Mesothelial cell of epicardium (in vitro differentiated cells): ENCODE measurements at places on chromosomes 6 and 20.

- no peak for DNase-seq
Observed at GRCh38 chr6:26155061-26155930, 68.1 kb downstream of the HFE start.

- no peak for DNase-seq
Observed at GRCh38 chr20:23362392-23363256, 642 bp downstream of the GZF1 start.

DNA sequence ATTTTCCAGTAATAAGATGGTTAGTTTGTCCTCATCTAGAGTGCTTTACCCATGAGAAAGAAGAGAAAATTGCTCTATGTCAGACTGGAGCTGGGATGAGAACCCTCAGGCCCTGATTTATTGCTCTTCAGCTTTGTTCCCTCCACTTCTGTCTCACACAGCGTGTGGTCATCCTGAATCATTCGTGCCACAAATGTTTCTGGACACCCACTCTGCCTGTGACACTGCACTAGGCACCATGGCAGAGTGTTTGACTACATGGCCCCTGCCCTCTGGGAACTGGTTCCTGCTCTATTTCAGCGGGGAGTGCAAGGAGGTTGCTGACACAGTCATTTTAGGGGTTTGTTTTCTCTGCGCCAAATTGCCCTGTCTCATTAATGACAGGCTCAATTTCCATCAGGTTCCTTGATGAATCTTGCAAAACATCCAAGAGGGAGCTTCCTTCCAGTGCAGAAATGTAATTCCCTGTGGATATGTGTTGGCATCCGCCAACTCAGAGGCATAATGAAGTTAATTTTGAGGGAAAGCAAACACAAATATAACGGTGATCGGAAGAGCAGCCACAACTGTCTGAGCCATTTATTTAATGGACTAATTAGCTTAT is 207.5 kb downstream of the CLIC5 start:
- no peak for DNase-seq

GRCh38 chr20:46169245-46170171 is 51.4 kb downstream of the CD40 start:
- no peak for DNase-seq

- DNase-seq = no peak
Observed at GRCh38 chr6:134589512-134589911, 271.6 kb upstream of the SGK1 start.

- DNase-seq = no peak
Observed at GRCh38 chr6:160965893-160966292, 25.7 kb upstream of the MAP3K4 start.

DNA sequence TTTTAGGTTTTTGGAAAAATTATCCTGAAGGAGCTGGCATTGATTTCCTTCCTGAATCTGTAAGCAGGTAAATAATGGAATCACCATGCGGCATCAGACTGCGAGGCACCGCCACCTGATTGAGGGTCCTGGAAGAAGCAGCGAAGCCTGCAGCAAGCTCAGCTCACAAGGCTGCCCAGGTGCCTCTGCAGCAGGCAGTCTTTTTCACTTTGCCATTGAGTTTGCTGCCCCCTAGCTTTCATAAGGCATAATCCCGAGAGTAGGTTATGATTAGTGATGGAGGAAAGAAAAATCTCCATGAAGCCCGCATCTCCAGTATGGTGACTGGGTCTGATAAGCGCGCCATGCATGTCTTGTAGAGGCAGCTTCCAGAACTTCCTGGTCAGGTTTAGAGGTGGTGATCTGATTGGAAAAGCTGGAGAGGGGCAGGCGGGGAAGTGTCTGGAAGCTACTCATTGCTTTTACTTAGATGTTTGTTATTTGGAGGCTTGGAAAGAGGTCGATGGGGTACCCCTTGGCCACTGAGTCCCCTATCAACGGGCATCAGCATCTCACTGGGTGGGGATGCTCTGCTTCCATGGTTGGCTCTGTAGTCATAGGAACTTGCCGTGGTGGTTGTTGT is 26.7 kb downstream of the IYD start:
- peak; percentile 60 for DNase-seq

- no peak for DNase-seq
Observed at GRCh38 chr6:44051515-44051914, 75.7 kb downstream of the MRPL14 start.

DNA sequence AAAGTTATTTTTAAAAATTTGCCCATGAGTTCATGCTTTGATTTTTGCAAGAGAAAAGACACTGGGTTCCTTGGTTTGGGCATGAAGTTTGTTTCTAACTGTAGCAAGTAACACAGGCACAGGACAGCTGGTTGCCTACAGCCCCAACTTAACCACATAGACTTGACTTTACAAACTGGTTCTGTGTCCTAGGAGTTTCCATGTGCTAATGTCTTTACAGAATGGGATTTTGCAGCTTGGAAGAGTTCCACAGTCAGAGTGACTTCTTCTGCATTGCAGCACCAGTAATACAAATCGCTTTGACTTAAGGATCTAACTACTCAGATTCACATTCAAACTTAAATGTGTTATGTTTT is 44.3 kb downstream of the OR2B2 start:
- no peak for DNase-seq

DNA sequence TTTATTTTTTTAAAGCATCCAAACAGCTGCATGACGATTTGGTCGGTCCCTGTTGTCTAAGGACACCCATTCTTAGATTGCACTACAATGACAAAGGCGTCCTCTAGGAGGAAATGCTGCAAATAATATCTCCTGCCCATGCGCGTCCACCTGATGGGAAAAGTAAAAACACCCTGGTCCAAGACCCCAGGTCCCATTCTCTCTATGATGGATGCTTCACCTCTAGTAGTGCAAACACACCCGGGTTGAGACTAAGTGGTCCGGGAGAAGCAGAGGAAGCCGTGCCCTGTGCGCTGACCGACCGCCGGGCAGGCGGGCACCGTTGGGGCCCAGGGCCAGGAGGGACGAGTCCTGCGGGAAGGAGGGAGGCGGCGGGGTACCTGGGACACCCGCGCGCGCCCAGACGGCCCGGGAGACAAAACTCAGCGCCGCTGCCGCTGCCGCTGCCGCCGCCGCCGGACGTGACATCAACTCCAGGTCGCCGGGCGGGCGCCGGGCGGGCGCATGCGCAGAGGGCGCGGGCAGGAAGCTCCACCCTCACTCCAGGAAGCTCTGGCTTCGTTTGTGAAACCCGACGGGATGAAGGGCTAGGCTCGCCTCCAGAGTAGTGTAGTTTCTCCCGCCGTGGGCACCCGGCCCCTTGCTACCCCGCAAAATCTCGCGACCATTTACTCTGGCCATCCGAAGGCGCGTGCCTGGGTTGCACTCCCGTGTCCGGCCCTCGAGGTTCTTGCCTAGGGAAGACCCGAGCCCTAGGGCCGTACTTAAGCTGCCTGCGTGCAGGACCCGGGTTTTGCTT is at the start of gene TBC1D7:
TBC1D7 (minus strand) TSS at position 462 of the 799 bp plus-strand sequence. CDS start 1,639 bp downstream, outside the sequence.
- DNase-seq = peak; percentile 97

DNA sequence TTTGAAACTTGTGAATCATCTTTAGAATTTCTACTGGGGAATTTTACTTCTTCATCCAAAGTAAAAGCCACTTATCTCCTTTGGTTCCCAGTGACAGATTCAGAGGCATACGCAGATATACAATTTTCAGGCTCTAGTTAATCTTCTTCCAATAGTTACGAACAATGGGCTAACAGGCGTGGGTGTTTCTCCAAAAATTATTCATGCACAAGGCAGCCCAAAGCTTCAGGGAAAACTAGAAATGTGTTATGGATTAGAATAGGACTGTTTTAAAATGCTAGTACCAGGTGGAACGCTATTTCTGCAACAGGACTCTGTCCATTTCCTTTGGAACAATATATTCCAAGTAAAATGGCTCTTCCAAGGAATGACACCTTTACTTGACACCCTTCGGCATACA is 102.2 kb downstream of the ZNF217 start:
- no peak for DNase-seq

GRCh38 chr6:15716889-15717288 is 54.1 kb upstream of the DTNBP1 start:
- no peak for DNase-seq

GRCh38 chr6:6969761-6970223 is 138.0 kb upstream of the RREB1 start:
- DNase-seq = no peak

- no peak for DNase-seq
Observed at GRCh38 chr6:165519316-165519715, 143.7 kb downstream of the PDE10A start.

- DNase-seq = no peak
Observed at GRCh38 chr6:135372758-135373157, 124.8 kb downstream of the AHI1 start.

- no peak for DNase-seq
Observed at GRCh38 chr6:136751991-136752390, 40.3 kb downstream of the MAP3K5 start.

GRCh38 chr6:66735106-66735890 is 1028.3 kb upstream of the EYS start:
- no peak for DNase-seq

DNA sequence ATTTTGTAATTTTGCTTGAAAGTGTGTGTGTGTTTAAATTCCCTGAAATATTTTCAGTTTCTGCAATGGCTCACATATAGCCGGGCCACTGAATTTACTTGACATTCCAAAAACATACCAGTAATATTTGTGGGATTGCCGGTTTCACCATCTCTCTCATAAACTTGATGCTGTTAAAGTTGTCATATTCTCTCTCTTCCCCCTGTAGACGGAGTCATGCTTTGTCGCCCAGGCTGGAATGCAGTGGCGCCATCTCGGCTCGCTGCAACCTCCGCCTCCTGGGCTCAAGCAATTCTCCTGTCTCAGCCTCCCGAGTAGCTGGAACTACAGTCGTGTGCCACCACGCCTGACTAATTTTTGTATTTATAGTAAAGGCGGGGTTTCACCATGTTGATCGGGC is 122.1 kb downstream of the TIAM2 start:
- no peak for DNase-seq

GRCh38 chr6:10589429-10589727 is 68.2 kb downstream of the GCNT2 start:
- DNase-seq = no peak

GRCh38 chr20:41373931-41374920 is 7.6 kb upstream of the EMILIN3 start:
- no peak for DNase-seq

GRCh38 chr20:25259358-25259757 is 11.5 kb downstream of the PYGB start:
- no peak for DNase-seq

GRCh38 chr6:24775520-24776058 is 852 bp downstream of the GMNN start:
- DNase-seq = no peak

DNA sequence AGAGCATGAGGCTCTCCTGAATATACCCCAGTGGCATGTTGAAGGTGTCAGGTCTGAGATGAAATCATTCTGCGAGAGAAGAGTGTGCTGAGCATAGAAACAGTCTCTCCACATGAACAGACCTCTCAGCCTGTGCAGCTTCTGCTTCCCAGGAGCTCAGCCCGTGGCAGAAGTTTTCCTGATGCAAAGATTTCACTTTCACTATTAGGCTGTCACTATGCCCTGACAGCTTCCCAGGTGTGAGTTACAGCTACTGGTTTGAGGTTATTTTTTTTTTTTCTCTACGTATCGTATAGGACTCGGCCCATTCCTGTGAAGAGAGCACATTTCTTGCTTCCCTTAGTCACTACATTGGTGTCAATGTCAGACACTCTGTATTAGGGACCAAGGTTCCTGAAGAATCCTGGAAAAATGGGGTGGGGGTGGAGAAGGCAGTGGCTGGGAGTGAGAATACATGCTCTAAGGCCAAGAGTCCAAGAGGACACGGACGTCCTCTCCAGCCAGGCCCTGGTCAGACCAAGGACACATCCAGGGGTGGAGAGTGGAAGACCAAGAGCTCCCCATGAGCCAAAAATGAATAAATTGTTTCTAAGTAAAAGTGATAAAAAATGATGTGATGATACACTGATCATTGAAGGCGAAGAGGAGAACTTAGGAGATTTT is 121.2 kb upstream of the AKAP12 start:
- DNase-seq = no peak

DNA sequence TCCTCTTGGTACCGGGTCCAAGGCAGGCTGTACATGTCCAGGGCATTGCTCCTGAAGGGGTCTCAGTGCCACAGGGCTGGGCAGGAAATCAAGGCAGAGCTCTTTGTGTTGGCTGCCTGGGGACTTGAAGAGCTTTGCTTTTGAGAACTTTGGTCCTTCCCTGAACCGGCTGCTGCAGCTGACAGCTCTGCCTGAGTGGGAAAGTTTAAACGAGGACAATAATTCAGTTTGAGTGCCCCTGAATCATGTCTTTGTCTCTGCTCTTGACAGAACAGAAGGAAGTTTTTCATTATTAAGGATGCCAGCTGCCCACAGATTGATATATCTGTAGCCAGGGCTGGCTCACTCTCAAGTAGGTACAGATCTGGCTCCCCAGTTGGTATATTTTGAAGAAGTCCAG is 56.1 kb downstream of the ANKRD6 start:
- no peak for DNase-seq

DNA sequence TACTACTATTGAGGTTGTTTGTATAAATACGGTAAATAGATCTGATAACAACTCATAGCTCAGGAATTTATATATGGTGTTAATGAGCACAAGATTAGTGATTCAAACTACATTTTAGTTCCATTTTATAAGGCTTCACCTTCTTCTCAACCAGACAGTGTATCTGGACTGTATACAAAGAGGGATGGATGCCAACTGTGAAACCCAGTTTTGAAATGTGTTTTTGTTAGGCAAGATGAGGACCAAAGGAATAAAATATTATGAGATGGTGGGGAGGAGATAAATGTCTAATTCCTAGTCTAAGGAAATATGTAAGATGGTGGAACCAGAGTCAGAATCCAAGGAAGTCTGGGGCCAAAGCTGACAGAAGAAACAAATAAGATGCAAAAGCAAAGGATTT is 329.0 kb downstream of the GRIK2 start:
- no peak for DNase-seq

DNA sequence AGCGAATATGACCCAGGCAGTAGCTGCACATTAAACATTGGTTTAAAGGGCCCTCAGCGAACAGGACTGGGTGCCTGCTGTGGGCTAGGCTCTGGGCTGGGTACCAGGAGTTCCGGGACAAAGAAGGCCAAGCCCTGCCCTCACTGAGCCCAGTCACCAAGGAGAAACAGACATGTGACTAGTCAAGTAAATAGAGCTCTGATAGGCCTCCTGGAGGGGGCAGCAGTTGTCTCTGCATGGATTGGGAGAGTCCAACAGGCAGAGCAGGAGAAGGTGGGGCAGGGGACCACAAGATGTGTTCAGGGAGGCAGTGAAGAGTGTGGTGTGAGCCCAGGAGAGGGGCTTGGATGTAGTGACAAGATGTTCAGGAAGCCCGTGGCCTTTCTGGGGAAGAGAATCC is 3.1 kb downstream of the HM13 start:
- DNase-seq = no peak

- DNase-seq = no peak
Observed at GRCh38 chr6:55918639-55919038, 43.2 kb upstream of the BMP5 start.

DNA sequence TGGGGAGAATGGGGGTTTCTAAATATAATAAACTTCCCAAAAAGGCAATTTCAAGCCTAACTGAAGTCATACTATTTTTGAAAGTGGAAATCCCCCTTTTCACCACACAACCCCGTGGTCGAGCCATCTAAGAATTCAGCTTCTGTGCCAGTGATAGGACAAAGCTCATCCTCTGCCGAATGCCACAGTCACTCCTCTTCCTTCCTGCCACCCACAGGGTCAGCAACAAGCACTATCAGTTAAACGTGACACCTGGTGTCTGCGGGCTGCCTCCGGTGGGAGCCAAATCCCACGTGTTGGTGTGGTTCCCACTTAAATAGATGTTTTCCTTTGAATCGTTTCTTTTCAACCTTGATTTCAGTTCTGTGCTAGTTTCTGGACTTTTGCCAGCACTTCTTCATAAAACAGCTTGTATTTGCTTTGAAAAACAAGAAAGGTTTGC is 60.7 kb downstream of the TNFAIP3 start:
- DNase-seq = no peak
